ENCODE measurements at places on chromosomes 4 and X.

GRCh38 chr4:66574145-66574978, 904.1 kb upstream of the EPHA5 start:
- no peak for DNase-seq

- no peak for DNase-seq
Measured at GRCh38 chr4:149322203-149322602, 493.4 kb downstream of the IQCM start.

DNA sequence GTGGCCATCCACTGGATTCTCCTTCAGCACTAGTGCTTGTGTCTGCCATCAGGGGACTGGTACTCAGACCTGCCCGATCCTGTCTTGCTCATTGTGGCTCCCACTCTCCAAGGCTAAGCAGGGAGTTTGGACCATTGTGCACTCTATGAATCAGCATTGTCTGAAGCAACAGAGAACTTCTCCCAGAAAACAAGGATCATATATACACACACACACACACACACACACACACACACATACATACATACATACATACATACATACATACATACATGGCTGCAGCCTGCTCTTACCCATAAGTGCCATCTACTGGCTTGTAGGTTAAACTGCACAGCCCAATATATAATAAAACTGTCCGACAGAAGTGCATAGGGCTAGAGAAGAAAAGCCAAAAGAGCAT, 345.3 kb upstream of the LCORL start:
- DNase-seq = no peak

DNA sequence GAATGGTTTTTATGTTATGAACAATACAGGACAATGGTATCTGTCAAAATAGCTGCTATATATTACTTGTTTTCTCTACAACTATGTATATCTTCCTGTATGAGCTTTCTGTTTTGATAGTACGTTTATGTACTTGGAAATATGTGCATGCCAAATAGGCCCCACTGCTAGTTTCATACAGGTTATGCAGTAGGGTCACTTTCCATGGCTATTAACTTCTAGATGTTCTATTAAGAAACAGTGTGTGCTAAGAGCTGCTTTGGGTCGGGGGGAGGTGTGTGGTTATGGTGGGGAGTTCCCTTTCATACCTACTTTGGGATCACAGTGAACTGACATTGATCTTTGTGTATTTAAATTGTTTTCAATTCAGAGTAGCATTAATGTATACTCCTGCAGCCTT, 30.9 kb downstream of the RBPJ start:
- DNase-seq = no peak

Data from mesothelial cell of epicardium (in vitro differentiated cells).